GM12864 (cell line): ENCODE measurements at places on chromosomes 4 and X.

DNA sequence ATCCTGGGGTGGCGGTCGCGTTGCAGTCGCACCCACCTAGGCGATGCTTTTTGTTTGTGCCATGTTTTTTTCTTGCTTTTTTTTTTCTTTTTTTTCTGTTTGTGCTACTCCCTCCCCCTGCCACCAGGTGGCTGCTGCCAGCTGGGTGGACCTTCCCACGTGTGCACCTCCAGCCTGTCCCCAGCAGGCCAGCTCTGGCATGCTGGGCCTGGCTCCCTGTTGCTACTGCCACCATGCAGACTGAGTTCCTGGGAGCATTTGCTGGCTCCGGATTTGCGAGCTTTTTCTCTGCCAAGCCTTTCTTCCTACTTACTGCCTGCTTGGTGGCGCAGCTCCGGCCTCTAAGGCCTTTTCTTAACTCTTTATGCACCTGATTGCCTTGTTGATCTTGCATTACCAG is 161.2 kb upstream of the WDFY3 start:
- no peak for DNase-seq

- no peak for DNase-seq
Measured at GRCh38 chrX:19040373-19040772, 56.5 kb upstream of the PHKA2 start.

- no peak for DNase-seq
Measured at GRCh38 chrX:44784241-44784640, 59.6 kb upstream of the DUSP21 start.

DNA sequence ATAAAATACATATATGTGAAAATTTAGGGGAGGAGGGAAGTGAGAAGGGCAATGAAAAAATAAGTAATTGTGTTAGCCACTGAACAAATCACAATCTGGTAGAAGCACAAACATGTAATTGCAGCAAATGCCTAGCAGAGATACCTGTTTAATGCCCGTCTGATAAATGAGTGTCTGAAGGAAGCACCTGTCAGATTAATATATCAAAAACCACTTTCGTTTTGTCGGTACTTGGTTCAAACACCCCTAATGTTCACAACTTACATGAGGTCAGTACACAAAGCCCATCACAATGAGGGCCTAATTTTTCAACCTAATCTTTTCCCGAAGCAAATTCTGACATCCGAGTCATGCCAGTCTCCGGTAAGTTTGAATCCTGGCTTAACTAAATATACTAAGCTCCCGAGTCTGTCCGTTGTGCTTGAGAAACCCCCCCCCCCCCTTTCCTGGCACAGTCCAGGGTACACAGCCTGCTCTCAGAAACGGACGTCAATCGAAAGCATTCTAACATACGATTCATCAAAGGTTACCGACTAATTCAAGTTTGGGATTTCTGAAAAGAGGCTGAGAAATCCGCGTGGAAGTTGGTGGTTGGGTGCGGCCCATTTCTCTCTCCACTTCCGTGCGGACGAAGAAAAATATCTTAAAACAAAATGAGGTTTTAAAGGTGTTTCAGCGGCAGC is 758 bp downstream of the SDAD1 start:
- DNase-seq = no peak

DNA sequence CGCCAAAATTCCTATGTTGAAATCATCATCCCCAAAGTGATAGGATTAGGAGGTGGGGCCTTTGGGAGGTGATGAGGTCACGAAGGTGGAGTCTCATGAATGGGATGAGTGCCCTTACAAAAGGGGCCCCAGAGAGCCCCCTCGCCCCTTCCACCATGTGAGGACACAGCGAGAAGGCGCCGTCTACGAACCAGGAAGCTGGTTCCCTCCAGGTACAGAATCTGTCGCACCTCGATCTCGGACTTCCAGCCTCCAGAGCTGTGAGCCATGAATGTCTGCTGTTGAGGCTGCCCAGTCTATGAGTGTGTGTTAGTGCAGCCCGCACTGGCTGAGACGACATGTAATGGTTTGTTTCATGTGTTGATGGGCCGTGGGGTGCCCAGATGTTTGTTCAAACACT is 60.3 kb downstream of the PRKX start:
- DNase-seq = no peak

GRCh38 chr4:176036585-176037205 is 28.9 kb upstream of the WDR17 start:
- DNase-seq = no peak

- DNase-seq = no peak
Measured at GRCh38 chr4:81804849-81805248, 333.1 kb upstream of the RASGEF1B start.

- DNase-seq = no peak
Measured at GRCh38 chr4:143555676-143556075, 42.2 kb downstream of the SMARCA5 start.

- DNase-seq = no peak
Measured at GRCh38 chr4:104969394-104970082, 177.1 kb upstream of the TET2 start.

DNA sequence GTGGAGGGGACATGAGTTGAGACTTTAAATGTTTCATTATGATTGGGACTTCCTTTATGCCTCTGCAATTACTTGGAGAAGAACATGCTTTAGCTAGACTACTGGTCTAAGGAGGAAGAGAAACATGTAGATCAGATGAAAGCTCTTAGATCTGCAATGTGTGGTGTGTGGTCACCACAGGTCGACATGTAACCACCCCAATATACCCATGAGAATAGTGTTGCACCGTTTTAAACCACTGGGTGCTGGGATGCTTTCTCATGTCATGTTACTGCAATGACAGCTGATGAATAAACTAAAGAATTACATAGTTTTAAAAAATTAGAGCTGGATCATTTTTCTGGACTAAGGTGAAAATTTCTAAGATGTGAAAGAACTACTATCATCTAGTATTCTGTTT is 1039.7 kb downstream of the RAPGEF2 start:
- DNase-seq = no peak

DNA sequence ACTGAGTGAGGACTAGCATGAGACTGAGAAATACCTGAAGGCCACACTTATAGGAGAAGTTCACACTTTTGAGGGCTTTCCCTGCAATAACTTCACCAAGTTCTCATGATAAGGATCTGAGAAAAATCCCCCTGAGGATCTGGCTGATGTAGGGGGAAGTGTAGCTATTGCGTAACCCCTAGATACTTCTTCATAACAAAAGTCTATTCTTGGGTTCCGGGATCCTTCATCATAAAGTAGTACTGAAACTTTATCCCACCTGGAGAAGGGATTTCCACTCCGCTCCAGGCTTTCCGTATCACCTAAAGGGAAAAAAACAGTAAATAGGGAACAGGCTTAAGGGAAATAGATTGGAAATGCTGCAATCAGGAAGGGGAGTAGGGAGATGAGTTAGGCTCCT is 13.3 kb downstream of the USP27X start:
- no peak for DNase-seq

DNA sequence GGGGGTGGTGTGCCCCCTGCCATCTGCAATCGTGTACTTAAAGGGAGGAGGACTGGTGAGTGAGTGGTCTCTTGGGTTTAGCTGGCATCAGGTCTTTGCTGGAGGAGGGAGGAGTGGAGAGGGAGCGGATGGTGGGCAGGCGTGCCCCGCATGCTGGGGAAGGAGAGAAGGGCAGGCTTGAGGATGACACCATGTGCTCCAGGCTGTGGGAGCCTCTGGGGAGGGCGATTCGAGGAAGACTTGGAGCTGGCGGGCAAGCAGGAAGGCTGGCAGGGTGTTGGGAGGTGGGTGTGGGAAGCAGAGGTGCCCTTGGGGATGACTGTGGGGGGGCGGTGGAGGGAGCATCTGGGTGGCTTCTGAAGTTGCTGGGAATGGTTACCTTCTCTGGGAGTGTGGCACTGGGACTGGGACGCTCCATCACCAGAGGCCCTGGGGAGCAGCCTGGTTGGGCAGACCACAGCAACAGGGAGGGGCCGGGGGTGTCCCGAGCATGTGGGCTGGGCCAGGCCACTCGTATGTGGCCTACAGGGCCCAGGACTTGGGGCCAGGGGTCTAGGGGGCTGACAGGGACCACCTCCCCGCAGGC is 30.8 kb upstream of the AFAP1 start:
- no peak for DNase-seq

DNA sequence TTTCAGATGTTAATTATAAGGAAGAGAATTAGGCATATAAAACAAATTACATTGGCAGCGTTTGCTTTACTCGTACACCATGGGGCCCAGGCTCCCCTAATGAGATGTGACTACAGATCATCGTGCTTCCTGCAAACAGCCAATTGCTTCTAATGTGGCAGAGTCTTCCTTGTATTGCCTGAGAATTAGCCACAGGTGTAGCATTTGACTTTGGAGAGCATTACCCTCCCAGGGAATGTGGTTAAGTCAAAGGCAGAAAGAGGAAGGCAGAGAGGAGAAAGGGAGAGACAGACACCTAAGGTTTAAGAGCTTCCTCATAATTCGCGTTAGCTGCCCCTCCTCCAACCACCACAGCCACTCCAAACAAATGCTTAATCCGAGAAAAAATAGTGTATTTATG is 97.0 kb downstream of the MID1IP1 start:
- no peak for DNase-seq
